Testis (tissue), 5 donors: ENCODE measurements at places on chromosomes 1 and 21.

DNA sequence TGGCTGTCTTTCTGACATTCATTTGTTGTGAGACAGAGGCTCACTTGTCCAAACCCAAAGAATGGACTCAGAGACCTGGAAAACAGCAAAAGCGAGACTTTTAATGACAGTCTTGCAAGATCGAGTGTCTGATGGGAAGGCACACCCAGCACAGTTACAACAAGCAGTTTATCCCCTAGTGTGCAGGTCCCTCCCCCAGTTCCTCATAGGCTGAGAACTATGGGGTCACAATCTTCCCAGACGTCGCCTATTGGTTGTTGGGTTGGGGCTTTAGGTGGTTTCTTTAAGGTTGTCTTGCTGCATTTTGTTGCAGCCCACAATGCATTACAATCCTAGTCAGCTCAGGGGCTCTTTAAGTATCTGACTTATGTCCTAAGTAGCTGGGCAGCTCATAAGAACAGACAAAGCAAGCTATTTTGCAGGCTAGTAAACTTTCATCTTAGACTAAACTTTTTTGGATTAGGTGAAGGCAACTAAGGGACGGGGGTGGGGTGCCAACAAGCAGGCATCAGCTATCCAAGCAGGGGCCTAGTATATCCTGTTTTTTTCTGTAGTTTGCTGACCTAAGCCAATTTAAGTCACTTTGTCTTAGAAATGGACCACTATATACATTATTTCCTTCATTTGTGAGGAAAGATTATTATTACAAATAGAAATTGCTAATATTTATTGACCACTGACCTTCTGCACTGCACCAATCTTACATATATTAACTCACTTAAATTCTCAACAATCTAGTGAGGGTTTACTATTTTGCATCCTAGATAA, 151.8 kb downstream of the SETD4 start:
- DNase-seq = no peak

DNA sequence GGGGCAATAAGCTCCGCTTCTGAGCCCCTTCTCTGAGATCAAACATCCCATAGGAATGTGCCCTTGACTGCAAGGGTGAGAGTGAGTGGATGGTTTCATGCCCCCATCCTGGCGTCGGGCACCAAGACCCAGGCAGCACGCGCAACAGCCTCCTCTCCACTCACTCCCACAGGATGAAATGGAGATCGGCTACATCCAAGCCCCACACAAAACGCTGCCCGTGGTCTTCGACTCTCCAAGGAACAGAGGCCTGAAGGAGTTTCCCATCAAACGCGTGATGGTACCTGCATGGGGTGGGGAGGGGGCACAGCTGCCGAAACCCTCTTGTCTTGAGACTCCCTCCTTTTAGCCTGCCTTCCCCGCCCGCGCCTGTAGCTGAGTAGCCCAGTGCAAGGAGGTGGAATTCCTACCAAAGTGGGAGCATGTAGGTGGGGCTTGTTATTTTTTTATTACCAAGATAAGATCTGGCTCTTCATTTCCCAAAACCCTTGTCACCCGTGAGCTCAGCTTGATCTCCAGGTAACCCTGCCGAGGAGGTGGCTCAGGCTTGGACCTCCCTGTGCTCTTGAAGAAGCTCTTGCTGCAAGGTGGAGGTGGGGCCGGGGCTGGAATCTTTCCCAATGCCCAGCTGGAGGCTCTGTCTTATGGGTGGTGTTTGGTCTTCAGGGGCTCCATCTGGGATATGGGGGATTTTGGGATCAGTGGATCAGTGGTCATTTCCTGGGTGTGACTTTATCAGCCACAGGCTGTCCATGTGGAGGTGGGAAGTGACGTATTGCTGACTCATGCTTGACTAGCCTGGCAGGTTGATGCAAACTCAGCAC, 24.0 kb upstream of the PADI6 start:
- DNase-seq = no peak

- DNase-seq = no peak
Measured at GRCh38 chr1:231240531-231240882, 505 bp upstream of the GNPAT start.

DNA sequence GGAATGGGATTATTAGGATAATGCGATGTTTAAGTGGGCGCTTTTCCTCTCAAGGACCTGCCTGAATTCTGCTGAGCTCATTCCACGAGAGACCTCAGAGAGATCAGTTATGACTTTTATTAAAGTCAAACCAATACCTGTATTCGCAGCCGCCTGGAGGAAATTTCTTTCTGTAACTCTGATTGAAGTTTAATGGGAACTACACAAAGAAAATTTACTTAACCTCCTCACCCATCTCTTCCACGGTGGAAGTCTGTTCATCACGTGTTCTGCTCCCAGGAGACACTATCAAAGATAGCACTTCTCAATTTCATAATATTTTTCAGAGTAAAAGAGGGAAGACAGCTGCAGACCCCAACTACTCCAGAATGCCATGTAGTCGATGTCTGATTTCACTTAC, 334.7 kb upstream of the POU3F1 start:
- no peak for DNase-seq

DNA sequence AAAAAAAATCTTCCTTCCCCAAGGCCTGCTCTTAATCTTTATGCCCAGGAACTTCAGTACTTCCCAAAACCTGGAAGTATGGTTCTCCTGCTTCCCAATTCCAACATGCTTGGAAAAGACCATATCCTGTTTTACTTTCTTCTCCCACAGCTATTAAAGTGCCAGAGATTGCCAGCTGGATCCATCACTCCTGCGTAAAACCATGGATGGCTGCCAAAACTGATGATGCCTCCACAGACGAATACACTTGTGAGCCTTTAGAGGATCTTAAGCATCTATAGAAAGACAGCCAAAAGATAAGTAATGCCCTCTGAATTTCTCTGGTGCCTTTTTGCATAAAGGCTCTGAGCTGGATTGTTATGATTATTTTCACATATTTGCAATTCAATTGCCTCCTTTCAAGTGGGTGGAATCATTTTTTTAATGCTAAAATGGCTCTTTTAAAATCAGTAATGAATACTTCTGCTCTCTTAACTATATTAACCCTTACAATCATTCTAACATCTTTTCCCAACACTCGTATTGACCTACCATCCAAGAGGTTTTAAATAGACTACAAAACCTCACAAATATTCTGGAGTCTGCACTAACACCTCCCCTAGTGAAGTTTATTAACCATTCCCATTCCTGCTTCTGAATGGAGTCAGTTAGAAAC, 1807.8 kb downstream of the BRINP3 start:
- DNase-seq = no peak

- no peak for DNase-seq
Measured at GRCh38 chr1:91066538-91066937, 44.7 kb upstream of the ZNF644 start.

GRCh38 chr1:159941591-159942560, 3.5 kb downstream of the IGSF9 start:
- DNase-seq = no peak

DNA sequence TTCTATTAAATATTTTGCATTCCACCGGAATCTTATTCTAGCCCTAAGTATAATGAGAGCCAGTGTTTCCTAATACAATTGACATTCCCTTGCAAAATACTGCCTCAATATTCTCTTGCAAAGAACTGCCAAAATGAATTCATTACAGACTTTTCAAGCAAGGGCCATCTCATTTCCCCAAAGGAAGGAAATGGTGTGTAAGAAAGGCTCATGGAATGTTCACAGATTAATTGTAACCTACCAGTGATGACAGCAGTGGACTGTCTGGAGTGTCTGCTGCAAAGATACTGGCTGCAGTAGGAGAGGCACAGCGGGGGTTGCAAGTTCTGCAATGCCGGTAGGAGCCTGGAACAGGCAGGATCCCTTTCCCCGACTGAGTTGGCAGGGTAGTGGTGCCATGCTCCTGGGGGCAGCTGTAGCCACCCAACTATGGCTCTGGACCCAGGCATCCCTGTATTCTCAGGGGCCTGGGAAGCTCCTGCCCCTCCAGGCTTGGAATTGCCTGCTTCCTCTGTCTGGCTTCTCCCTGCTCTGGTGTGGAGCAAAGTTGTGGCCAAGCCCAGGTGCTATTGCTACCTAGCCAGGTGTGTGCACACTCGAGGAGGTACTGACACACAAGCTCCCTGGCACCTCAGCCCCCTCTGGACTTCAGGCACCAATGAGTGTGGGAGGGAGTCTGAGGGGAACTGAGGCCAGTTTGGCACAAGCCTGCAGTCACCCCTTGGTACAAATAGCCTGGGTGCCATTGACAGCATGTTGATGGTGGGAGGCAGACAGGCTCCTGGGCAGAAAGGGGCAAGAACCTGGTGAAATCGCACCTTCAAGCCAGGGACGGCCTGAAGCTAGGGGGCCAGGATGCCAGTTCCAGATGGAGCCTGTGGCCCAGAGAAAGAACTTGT, 1371.0 kb downstream of the KCNT2 start:
- DNase-seq = no peak

- no peak for DNase-seq
Measured at GRCh38 chr1:41274752-41275545, 32.8 kb upstream of the SCMH1 start.

GRCh38 chr1:207820568-207821463, 69.0 kb downstream of the CD46 start:
- DNase-seq = no peak

- DNase-seq = no peak
Measured at GRCh38 chr1:245645406-245645805, 490.6 kb downstream of the KIF26B start.

GRCh38 chr1:109944541-109944940, 33.9 kb downstream of the CSF1 start:
- no peak for DNase-seq

- no peak for DNase-seq
Measured at GRCh38 chr1:36109041-36109679, 15.9 kb downstream of the COL8A2 start.

- no peak for DNase-seq
Measured at GRCh38 chr1:1602968-1603506, 3.1 kb upstream of the FNDC10 start.

GRCh38 chr1:143735764-143736461, 235.9 kb downstream of the FAM72C start:
- DNase-seq = no peak

- no peak for DNase-seq
Measured at GRCh38 chr1:56052041-56052440, 527.3 kb downstream of the PLPP3 start.

DNA sequence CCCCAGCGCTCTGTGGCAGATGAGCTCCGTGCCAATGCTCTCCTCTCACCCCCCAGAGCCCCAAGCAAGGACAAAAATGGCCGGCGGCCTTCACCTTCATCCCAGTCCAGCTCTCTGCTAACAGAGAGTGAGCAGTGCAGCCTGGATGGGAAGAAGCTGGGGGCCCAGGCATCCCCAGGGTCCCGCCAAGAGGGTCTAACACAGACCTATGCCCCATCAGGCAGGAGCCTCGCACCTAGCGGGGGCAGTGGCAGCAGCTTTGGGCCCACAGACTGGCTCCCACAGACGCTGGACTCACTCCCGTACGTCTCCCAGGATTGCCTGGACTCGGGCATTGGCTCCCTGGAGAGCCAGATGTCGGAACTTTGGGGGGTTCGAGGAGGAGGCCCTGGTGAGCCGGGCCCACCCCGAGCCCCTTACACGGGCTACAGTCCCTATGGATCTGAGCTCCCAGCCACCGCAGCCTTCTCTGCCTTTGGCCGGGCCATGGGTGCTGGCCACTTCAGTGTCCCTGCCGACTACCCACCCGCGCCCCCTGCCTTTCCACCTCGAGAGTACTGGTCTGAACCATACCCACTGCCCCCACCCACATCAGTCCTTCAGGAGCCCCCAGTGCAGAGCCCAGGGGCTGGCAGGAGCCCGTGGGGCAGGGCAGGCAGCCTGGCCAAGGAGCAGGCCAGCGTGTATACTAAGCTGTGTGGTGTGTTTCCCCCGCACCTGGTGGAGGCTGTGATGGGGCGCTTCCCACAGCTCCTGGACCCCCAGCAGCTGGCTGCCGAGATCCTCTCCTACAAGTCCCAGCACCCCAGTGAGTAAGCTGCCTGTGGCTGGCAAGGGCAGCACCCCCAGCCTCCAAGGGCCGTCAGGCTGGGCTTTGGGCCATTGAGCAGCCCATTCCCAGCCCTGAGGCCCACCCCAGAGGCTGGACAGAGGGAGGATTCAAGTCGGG, 8.7 kb downstream of the ZC3H12A start:
- no peak for DNase-seq

DNA sequence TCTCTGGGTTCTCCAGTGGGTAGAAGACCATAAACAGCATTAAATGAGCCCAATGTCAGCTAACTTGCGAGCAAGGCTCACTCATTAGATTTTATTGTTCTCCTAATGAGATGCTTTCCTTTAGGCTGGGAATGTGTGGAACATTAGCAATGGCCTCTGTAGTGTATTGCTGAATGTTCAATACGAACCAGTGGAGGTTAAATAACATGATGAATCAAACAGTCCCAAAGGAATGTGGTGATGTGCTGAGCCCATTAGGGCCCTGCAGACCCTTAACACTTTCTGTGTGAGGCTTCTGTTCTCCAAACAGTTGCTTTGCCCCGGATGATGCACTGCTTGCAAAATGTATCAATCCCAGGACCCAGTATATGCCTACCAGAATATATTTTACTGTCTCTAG, 225.5 kb downstream of the ATG4C start:
- DNase-seq = no peak

GRCh38 chr1:183000167-183000962, 22.9 kb upstream of the LAMC1 start:
- DNase-seq = no peak

DNA sequence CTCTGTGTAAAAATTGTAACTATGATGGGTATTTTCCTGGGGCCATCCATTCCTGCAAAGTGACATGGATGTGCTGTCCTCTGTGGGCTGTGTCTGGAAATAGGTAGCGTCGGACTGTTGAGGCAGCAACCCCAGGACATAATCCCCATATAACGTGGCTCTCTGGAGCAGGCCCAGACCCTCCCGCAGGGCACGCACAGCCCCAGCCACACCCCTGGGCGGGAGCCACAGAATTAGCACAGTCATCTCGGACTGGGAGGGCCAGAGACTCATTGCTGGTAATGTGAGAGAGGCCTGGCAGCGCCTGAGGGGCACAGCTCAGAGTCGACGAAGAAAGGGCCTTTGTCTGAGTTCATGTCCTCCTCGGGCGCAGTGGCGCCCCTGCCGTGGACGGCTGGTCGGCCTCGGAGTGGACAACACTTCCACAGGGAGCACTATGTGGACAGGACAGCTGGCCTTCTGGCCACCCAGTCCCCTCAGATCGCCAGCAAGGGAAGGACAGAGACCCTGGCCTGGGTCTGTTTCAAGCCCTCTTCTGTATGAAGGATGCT, 20.1 kb downstream of the SIM2 start:
- no peak for DNase-seq

- no peak for DNase-seq
Measured at GRCh38 chr1:155809088-155809487, 47.9 kb downstream of the GON4L start.

DNA sequence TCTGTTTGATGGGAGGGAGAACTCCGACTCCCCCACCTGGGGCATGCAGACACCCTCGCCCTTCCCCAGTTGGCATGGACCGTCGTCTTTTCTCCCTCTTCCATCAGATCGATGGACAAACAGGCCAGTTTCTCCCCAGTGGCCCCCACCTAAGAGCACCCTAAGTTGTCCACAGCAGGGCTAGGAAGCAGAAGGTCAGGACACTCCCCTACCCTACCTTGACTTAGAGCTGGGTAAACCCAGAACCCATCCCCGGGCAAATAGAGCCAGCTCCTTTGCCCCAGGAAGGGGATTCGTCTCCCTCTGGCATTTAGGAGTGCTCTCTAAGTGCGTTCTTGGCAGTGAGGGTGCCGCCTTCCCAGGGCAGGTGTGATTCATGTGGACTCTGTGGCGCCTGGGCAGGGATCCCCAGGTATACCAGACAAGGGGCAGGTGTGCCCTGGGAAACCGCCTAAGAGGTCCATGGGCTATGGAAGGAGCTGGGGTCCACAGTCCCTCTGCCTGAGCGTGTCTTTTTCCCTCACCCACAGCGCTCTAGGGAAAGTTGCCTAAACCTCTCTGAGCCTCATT, 2.7 kb upstream of the RUNX3 start:
- no peak for DNase-seq

- no peak for DNase-seq
Measured at GRCh38 chr1:221405146-221405545, 336.7 kb downstream of the DUSP10 start.
